ENCODE measurements at places on chromosomes 12 and 14.

DNA sequence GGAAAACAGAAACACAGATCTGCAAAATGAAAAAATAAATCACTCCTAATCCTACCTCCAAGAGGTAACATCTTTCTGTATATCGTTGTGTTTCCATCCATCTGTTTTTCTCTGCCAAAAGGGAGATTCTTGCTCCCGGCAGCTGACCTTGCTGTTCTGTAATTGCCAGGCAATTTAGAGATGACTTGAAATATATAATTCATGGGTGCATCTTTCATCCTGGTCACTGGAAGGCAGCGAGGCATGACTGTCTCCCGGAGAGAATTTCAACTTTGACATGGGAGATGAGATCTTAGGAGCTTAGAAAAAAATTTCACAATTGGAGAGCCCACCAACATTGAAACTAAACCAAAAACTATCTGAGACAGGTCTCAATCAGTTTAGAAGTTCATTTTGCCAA is 53.0 kb downstream of the WSCD2 start:
- no peak for DNase-seq

DNA sequence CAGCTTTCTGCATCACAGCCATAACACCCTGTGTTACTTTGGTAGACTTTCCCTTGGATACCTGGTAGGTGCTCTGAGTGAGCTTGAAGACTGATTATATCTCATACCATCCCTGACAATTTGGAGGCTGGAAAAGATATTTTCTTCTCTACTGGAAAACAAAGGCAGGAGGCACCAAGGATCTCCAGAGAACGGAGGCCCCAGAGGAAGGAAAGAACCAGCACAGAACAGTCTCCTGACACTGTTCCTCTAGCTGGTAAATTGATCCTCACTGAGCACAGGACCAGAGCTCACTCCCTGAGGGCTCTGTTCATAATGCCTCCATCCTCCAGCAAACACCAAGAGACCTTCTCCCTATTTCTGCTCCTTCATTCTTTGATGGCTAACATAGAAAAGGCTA is at the start of gene OR11G2:
Gene OR11G2 (plus strand): TSS at position 301 of the 400 bp plus-strand sequence. CDS start 6,542 bp downstream, outside the sequence.
- no peak for DNase-seq

GRCh38 chr12:101889211-101889752 is 11.9 kb downstream of the DRAM1 start:
- no peak for DNase-seq

DNA sequence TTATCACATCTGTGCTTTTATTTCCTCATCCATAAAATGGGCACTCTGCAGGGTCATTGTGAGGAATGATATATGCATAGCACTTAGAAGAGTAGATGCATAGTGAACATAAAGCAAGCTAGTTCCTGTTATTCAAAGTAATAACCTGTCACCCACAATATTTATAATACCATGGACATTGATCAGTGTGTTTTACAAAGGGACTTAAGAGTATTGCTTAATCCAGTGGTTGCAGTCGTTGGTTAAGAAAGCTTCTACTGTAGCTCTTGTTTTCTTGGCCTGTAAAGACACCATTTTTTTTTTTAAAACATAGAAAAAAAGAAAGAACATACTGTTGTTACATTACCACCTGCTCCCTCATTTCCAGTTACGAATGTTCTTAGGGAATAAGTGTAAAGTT is 13.1 kb downstream of the METAP2 start:
- DNase-seq = no peak

DNA sequence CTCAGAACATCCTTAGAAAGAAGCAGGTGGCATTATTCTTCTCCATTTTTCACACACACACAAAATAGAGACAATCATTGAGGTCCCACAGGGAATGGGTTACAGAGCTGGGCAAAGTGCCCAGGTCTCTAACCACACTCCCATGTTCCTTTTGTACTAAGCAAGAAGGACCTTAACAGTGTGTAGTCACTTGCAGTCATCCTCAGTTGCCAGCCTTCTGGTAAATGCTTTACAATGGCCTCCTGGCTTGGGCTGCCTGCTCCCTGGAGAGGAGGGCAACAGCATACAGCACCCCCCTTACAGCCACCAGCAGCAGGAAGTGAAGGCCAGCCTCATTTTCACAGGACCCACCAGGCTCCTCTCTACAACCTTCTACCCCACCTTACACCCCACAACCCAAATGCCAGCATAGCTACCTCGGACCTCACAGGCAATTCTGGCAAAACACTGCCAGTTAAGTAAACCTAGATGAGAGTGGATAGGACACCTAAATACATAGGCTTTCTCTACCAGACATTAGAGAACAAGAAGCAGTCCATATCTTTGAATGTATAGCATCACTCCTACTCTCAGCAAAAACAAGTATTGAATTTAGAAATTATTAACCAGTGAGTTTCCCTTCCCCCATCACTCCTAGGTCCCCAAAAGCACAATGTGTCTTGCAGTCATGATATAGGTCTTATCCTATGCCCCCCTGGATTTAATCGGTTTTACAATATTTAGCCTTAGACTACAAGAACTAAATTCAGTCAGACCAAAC is 88.1 kb downstream of the PPP2R5E start:
- DNase-seq = peak; percentile 86

DNA sequence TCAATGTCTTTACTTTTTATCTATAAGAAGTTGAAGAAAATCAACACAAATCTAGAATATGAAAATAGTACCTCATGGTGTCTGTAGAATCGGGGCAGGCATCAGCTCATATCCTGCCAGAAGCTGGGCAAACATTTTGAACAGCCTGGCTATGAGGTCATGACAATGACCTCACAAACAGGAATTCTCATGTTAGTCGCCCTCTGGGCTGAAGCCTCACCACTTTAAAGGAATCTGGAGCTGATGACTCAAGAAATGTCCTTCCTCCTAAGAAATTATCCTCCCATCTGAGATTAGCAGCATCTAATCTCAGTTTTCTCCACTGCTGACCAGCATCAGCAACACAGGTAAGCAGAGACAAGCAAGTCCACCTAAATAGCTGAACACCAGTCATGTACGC is 27.1 kb downstream of the CLIP1 start:
- DNase-seq = no peak

DNA sequence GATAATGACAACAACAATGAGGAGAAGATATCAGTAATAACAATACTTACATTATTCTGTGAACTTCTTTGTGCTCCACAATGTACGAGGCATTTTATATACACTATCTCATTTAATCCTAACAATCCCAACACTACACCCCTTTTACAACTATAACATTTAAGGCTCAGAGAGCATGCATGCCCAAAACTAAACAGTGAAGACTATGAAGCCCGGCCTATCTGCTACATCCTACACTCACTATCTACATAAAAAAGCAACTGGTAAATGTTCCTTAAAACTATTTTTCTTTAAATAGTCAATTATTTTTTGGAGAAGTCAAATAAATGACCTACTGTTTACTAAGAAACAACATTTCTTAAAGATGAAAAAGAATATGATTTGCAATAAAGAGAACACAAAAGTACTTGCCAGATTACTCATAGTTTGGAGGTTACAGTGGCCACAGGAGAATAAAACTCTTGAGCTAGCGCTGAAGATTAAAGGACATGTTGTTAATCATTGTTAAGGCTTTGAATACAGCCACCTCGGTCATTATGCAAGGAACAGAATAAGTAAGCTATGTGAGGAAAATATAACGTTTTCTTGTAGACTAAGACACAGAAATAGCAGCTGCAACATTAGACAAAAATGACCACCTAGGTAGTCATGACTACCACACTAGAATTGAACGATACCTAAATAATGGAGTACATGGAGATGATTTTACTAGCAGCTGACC is 56.7 kb downstream of the EPS8 start:
- no peak for DNase-seq

DNA sequence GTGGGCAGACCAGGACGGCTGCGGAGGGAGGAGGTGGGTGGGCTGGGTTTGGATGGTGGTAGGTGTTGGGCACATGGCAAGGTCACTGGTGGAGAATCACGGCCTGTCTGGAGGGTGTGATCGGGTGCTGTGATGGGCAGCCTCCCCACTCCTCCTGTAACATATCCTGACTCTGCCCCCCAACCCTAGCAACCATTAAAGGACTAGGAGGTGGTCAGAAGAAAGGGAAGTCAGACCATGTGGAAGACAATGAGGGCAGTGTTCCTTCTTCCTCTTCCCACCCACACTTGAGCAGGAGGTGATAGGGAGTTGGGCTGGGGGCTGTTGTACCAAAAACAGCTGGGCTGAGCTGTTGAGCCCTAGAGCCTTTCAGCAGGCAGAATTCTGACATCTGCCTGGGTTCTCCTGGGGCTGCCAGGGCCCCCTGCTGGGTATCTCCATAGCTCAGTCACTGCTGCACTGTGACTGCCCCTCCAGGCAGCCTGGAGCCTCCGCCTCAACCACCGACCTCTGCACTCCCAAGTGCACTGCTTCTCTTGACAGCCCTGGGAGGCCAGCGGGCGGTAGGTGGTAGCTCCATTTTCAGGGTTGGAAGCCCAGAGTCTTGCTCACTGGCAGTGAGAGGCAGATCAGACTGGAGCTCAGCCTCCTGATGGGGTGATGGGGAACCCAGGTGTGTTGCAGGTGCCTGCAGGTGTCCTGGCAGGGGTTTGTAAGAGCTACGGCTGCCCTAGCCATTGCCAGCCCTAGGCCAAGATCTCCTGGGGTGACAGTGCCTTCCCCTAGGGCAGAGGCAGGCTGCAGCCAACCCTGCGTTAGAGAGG is 15.4 kb downstream of the VASH1 start:
- DNase-seq = no peak

GRCh38 chr12:69648476-69648875 is 37.8 kb upstream of the LRRC10 start:
- no peak for DNase-seq

- no peak for DNase-seq
These were observed 37.2 kb upstream of the MYF6 start for GRCh38 chr12:80670214-80670613.

GRCh38 chr14:76644855-76645518 is 116.3 kb upstream of the VASH1 start:
- peak; percentile 19 for DNase-seq

DNA sequence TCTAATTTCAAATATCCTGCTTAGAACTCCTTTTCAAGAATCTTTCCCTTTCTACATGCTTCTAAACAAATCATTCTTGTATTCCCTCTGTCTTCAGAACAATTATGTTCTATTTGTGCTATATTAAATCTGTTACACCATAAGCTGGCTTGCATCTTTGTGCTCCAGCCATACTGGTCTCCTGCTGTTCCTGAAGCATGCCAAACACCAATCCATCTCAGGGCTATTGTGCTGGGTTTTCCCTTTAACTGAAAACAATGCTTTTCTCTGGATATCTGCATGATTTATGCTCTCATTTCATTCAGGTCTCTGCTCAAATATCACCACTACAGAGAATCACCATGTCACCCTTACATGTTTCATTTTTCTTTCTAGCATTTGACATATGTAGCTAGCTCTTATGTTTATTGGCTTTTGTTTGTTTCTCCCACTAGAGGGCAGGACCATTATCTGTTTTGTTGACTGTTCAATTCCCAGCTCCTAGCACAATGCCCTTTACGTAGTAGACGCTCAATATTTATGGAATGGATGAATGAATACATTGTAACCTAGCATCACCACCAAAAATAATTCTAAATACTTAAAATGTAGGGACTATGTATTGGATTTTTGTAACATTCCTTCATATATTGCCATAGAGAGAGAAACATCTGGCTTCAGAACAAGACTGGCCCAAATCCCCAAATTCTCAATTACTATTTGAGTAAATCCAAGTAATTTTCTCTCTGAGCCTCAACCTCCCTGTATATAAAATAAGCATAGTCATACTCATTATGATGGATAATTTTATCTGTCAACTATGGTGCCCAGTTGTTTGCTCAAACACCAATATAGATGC is 302.0 kb upstream of the SYT1 start:
- peak; percentile 13 for DNase-seq

DNA sequence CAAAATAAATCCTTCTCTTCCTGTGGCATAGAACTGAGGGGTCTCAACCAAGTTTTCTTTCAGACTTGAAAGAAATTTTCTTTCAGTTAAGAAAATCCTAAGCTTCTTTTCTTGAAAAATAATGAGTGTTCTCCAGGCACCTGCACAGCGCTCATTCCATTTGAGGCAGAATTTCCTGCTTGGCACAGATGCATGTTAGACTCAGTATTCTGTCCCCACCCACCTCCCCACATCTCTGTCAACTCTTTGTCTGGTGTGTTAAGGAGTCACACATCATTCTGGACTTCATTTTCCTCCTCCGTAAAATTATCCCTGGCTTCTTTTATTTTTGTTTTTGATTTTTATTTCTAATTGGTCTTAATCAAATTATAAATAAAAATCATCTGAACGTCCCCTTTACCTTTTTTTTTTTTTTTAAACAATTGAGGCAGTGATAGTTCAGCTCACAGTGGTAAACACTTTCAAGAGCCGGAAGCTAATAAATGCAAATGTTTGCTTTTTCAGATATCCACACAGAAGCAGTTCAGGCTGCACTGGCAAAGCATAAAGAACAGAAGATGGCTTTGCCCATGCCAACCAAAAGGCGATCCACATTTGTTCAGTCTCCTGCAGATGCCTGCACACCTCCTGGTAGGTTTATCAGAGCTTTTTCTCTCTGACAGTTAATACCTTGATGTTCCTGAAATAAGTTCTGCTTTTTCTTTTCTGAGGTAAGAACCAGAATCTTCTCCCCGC is 104.0 kb upstream of the ATF1 start:
- DNase-seq = no peak

DNA sequence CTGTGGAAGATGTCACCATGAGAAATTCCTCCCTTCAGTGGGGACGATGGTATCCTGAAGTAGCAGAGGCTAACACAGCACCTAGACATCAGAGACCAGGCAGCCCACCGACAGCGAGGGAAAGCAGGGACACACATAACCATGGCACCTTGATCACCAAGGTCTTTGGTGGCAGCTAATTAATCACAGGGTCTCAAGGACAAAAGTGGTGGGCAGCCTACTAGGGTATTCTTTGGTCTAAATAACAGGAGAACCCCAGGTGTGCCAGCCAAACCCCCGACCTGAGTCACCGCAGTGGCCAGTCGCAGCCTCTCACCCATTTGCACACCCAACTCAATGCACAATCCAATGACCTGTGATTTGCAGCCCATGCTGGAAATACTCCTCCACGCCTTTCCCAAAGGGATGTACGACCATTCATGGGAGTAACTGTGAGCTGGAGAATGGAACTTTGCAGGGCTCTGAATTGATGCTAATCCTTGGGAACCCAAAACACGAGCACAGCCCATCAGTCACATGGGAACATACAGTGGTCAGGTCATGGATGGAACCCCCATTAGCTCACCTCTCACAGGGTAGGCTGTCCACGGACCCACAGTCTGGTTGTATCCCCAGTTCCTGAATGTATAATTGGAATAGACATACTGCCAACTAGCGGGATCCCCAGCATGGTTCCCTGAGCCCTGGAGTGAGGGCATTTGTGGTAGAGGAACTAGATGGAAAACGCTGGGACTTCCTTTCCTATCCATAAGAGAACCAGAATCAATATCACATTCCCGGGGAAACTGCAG is 58.7 kb upstream of the C14orf180 start:
- no peak for DNase-seq

DNA sequence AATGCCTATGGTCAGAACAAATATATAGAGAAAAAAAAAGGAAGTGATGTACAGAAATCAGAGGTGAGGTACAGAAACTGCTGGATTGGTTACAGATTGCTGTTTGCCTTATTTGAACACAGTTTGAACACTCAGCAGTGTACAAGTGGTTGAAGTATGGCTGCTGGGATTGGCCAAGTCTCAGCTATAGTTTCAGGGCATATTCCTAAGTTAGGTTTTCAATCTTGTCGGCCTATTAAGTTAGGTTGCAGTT is 146.4 kb downstream of the LLPH start:
- no peak for DNase-seq

GRCh38 chr12:95882080-95882479 is 23.3 kb downstream of the SNRPF start:
- no peak for DNase-seq

- no peak for DNase-seq
These were observed 76.3 kb downstream of the CDK17 start for GRCh38 chr12:96323906-96324305.

GRCh38 chr14:54322701-54323337 is 74.0 kb upstream of the CDKN3 start:
- DNase-seq = peak; percentile 11
